Urinary bladder (tissue), 4 donors: ENCODE measurements at places on chromosomes 4 and X. TPM values are rescaled to one million over a fixed set of nuclear protein-coding genes. Genes with fewer than 3 reads are reported as not detected.

DNA sequence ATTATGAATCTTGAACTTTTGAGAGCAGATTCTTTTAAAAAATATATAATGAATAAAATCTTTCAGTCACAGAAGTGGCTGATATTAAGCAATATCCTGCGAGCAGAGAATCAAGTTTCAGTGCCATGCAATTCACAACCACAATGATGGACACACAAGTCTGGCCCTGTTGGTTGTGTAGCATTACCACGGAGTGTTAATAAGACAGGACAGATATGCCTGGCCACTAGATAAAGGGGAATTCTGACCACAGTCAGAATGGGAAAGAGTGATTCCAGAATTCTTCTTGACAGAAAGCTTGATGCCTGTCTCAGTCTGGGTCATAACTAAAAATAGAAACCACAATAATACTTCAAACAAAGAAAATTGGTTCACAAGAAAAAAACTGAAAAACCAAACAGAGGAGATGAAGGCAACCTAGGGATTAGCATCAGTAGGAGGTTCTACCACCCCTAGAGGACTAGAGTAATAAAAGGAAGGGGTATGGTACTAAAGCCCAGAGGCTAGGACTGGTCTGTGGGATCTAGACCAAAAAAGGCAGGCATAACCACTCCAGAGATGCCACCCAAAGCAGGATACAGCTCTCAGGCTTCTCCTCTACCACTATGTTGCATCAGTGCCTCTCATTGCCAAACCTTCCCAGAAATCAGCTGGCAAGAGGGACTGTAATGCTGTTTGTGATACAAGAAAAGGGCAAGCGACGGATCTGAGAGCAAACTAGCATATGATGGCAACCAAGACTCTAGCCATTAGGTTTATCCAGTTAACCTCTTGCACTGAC, 59.0 kb downstream of the RNF150 start:
- DNase-seq: no peak

GRCh38 chr4:101501421-101501820, 154.1 kb upstream of the PPP3CA start:
- no peak for DNase-seq

NCBP2L gene
- total RNA-seq: not detected

DNA sequence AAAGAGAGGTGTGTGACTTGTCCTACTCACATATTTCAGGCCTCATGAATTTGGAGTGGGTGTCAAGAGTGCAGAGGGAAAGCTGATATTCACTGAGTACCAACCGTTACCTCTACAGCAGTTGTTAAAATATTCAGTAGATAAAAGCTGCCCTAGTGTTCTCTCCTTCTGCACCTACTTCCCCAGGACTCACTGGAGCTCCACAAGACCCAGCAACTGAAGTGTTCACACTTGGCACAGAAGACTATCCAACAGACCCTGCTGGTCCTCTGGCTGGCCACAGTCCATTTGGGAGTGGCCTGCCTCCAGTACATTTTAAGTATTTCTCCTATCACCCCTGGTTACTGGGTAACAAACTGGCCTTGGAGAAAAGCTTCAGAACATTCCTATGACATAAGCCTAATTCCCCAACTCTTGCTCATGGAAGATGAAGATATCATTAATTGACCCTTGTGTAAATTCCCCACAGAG, 70.8 kb downstream of the PPARGC1A start:
- DNase-seq: no peak

GRCh38 chr4:85128246-85129204, 162.0 kb upstream of the WDFY3 start:
- DNase-seq: no peak

DNA sequence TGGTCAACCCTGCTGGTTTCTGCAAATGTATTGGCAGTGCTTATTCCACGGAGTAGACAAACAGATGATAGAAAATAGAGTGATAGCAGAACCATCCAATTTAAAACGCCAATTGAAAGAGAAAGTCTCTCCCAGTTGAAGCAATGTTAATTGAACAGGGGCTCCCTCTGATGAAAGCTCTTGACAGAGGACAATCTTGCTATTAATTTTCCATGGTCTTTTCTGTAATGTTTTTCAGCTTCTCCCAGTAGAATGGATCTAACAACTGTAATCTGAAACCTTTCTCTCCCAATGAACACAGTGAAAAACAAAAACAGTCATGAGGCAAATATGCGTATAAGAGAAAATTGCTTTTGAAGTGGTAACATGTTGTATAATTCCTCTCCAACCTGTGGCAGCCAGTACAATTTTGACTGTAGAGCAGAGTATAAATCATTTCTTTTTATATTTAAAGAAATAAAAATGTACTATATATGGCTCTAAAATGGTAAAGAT, 225.1 kb upstream of the GALNTL6 start:
- DNase-seq: no peak

ATP10D gene
- total RNA-seq: 38.3 TPM

GRCh38 chr4:165508372-165509120, 129.7 kb downstream of the CPE start:
- DNase-seq: no peak

NUDT10 gene
- 5.6 TPM for total RNA-seq

DNA sequence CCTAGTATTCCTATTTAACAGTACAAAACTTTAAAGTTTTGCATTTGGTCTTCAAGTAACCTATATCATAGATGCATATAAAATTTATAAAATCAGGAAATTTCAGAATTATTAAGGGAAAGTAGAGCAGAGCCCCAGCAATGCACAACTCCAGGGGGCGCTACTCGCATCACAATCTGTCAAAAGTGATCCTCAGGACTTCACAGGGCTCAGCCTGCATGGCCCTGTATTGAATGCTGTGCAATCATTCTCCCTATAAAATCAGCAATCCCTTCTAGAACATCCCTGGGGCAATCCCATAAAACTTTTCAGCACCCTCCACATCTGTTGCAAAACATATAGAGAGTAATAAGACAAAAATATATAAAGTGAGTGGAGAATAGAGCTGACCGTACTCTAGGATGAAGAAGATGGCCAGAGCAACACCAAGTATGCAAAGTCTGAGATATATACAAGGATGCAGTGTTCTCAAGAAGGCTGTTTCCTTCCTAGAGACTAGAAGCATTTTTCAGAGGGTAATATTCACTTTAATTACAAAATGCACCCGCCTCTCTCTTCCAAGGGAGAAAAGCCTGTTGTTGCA, 12.5 kb upstream of the PPARGC1A start:
- DNase-seq: no peak

PUDP gene
- 11.6 TPM for total RNA-seq
